ENCODE measurements at places on chromosomes 4 and X.
A peak's percentile ranks its signal among the peaks of the same experiment; 100 is the strongest.

GRCh38 chr4:152098365-152099060 lies 337.7 kb upstream of the GATB start:
- no peak for DNase-seq

DNA sequence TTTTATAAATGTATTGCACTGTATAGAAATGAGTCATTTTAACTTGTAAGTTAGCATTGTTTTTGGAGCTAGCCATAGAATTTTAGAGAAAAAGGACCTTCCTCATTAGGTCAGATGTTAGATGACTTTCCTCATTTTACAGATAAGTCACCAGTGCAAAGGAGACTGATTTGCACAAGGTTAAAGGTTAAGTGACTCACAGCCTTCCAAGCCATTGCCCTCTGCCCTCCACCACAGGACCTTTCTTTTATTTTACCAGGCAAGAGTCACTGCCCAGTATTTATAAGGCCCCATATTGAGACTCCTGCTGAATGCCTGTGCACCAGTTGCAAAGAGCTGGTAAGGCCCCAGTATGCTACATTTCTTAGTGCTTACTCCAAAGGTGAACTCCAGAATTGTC lies 4.2 kb upstream of the ABCG2 start:
- no peak for DNase-seq

DNA sequence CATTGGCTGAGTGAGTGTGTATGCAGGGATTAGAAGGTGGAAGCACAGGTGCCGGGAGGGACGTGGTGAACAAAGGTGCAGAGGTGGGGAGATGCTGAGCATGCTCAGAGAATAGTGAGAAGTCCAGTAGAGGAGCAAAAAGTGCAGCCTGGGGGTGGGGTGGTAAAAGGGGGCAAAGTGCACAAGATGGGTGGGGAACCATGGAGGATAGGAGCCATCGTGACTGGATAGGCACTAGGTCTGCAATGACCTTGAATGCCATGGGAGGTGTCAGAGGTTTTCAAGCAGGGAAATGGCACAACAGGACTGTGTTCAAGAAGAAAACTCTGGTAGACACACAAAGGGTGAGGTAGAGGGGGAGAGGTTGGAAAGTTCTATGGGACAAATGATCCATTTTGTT lies 6.6 kb upstream of the DDX3X start:
- DNase-seq, result no peak

- DNase-seq, result no peak
These were observed 30.1 kb upstream of the CYSLTR1 start for GRCh38 chrX:78357342-78358055.

DNA sequence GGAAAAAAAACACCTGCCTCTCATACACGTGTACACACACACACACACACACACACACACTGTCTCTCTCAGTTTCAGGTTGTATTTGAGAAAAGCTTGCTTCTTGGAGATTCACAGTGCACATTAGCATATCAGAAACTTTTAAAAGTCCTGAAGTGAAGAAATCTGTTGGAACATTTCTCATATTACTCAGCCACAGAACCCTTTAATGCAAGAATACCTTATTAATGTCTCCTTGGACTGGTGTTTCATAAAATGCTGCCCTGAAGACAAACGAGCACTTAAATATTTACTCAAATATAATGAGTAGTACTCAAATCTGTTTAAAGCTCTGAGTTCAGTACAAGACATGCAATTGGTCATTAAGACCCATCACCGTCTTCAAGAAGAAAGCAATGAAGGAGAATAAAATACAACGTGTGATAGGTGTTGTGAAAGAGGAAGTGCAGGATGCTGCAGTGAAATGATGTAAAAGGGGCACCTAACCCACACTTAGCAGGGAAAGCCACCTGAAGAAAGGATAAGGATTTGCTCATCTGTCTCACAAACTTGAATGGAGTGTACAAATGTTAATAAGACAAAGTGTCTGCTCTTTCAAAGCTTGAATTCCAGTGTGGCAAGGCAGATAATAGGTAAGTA lies 57.0 kb downstream of the DCLK2 start:
- no peak for DNase-seq

DNA sequence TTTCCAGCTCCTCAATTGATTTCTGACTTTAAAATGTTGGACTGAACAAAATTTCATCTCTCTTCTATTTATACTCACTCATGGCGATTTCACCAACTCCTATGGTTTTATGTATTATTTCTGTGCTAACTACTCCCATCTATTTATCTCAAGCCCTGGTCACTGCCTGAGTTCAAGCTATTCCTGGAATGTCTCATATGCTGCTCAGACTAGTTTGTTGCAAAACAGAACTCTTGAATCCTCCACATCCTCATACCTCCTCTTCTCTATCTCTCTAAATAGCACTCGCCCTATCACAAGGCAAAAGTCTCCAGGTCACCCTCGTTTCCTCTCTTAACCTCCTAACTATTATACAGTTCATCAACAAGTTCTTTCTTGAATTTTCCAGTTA lies 19.0 kb upstream of the DDX60 start:
- DNase-seq, result no peak

DNA sequence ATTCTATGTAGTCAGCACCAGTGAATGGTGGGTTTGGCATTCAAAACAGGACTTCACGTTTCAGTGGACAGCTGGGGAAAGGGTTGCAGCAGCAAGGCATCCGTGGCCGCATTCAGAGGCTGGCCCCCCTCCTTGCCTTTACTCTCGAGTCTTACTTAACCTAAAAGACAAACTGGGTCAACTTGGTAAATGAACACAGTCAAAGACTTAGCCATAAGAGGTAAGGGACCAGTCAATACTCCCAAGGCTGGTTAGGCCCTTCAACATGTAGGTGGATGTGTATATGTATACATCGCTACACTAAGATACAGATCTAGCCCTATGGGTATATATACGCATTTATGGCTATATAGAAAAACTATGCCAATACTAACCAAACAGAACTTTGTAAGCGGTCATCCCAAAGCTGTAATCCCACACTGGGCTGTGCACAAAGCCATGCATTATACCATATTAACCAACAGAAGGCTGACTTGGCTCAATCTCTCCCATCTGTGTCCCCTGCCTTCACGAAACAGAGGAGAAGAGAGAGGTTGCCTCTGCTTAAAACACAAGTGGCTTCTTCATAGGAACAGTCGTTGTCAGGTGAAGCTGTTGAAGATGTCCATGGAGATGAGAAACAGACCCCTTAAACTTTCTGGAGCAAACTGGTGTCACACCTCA lies 61.9 kb downstream of the TSC22D3 start:
- no peak for DNase-seq

GRCh38 chrX:50581405-50581804 lies 110.8 kb upstream of the DGKK start:
- DNase-seq, result no peak

GRCh38 chr4:145179281-145179860 lies 1.0 kb downstream of the OTUD4 start:
- peak; percentile 90 for DNase-seq

DNA sequence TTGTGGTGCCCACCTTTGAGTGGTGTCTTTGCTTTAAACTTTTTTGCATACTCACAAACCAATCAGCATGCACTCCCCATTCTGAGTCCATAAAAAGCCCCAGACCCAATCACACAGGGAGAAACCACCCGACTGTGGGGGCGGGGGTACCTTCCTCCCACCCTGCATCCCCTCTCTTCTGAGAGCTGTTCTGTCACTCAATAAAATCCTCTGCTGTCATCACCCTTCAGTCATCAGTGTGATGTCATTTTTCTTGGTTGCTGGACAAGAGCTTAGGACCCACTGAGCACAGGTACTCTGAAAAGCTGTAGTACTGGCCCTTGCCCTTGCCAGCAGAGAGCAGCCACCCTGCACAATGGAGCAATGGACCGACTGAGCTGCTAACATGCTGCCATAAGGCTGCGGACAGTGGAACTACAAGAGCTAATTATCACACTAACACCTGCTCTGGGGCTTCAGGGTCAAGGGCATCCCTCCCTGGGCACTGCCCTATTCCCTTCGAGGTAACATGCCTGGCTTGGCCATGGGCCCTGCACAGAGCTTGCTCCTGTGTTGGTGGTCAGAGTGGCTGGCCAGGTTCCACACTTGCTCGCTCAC lies 62.9 kb upstream of the PGRMC2 start:
- DNase-seq, result no peak

- no peak for DNase-seq
These were observed 27.5 kb downstream of the RUFY3 start for GRCh38 chr4:70749313-70749712.

DNA sequence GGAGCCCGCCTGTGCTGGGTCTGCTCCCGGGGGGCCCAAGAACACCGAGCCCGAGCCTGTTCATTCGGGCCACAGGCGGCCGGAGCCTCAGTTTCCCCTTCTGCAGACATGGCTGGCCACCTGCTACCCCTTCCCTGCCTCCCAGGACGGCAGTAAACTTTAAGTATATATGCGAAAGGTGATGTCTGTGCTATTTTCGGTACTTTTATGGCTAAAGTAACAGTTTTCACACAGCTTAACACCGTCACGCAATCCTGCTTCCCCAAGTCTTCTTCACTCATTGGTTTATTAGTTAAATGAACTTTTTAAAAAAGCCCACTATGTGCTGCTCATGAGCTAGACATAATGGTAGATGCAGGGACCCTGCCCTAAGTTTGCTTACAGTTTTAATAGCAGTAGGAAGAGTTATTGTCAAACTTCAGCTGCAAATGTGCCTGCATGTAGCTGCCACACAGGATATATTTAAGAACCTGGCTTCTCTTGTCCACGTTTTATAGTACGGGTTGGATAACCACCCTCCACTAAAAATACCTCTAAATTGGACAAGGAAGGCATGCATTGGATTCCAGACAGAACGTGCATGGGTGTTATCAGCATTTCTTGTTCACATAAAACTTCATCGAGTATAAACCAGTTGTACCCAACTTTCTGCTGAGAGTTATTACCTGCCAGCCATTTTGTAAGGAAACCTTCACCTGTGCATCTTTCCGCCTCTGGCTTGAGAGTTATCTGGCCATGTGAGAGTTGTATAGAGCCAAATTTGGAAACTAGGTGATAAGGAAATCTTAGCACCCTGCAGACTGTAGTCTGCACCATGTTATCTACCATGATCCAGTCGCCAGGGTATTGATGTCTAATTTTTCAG lies 741 bp downstream of the ANAPC4 start:
- no peak for DNase-seq

GRCh38 chr4:38382520-38382919 lies 281.5 kb upstream of the KLF3 start:
- DNase-seq, result no peak

DNA sequence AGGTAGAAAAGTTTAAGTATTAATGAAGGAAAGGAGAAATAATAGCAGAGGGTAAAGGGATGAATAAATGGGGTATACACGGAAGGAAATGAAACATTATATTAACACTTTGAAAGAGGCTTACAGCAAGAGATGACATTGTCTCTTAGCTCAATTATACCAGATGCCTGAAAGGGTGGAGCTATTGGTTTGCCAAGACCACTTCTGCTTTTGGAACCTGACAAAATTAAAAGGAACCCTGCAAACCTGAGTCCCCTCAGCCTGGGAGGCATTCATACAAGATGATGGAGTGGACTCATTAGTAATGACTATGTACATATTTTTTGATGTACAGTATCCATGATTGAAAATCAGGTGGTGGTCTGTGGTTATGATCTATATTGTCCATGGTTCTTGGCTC lies 45.1 kb upstream of the HPF1 start:
- DNase-seq, result no peak

DNA sequence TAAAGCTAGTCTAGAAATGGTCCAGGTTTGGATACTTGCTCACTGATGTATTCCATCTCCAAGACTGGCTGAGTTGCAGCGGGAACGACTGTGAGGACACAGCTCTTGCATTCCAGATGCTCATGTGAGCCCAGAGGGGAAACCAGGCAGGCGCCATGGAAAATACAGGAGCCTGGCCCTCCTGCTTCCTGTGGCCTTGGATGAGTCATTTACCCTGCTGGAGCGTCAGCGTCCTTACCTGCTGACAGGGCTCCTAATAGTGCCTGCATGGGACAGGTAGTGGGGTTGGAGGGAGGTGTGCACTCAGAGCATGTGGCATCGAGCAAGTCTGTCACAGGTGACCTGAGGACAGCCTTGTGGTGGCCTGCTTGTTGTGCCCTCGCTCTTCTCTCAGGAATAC lies 69.4 kb downstream of the NSG1 start:
- no peak for DNase-seq

Measured in activated CD8-positive, alpha-beta memory T cell treated with anti-CD3 and anti-CD28 coated beads, Interleukin-2, amount 10 ng/mL, durations not matched to agents 7 days and 5 days (primary cell).